ENCODE measurements at places on chromosomes 4 and X. TPM values are rescaled to one million over a fixed set of nuclear protein-coding genes. Genes with fewer than 3 reads are reported as not detected.

Gene MAGEA6
- not detected for total RNA-seq

DNA sequence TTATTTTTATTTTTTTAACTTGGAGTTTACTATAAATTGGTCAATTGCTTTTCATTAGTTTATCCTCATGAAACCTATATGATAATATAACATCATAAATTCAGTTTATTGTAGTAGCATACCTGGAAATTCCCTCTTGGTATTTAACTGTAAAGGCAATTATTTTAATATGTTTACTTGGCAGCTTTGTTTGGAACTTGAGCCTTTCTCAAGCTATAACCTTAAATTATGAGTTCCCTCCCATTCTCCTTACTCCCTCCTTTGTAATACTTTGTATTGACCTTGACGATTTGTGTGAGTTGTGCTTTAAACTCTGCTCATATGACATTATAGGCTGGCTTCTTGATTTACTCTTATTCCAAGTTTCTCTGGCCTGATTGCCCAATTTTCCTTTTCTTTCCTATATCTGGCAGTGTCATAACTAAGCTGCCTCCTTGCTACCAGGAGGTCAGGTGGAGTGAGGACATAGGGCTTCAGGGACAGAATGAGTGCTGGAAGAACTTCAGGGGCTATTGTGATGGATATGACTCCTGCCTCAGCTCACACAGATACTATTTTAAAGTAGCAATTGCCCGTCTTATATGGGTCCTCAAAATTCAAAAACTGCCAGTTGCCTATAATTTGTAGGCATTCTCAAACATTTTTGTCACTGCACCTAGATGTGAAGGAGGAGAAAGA, 77.7 kb downstream of the RAP1GDS1 start:
- no peaks in the 10 kb centered on the region for H3K36me3 ChIP-seq
- DNase-seq = no peak
- H3K27ac ChIP-seq = no peak overlapping the region
- H3K27me3 ChIP-seq = no peaks in the 10 kb centered on the region
- H3K4me3 ChIP-seq = no peak overlapping the region

DNA sequence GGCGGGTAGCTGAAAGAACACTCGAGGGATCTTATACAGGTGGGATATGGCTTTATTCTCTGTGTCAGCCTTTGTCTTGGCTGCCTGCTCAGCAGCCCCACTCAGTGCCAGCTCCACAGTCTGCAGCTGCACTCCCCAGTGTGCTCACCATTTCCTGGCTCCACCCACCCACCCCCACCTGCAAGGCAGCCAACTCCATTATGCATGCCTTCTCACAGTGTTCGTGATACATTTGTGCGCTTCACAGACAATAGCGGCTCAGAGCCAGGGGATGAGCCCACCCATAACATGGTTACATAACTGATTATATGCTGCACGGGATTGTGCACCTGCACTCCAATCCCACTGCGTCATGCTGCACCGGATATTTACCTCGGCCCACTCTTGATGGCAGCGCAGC, 8.8 kb upstream of the TMEM128 start:
- H3K36me3 ChIP-seq = no peaks in the 10 kb centered on the region
- H3K4me1 ChIP-seq = peaks cover 10% of the 10 kb centered on the region
- H3K27me3 ChIP-seq = no peaks in the 10 kb centered on the region
- no peak overlapping the region for H3K4me3 ChIP-seq

- H3K27ac ChIP-seq = no peak overlapping the region
- H3K4me1 ChIP-seq = no peaks in the 10 kb centered on the region
- H3K27me3 ChIP-seq = no peaks in the 10 kb centered on the region
- no peaks in the 10 kb centered on the region for H3K36me3 ChIP-seq
- no peak overlapping the region for H3K4me3 ChIP-seq
These were observed 51.8 kb upstream of the JADE1 start for GRCh38 chr4:128757712-128758111.

- no peak overlapping the region for H3K4me3 ChIP-seq
- DNase-seq = no peak
- H3K27ac ChIP-seq = no peak overlapping the region
These were observed 62.4 kb downstream of the ATXN3L start for GRCh38 chrX:13257223-13258051.

- no peaks in the 10 kb centered on the region for H3K4me1 ChIP-seq
- no peak for DNase-seq
- no peaks in the 10 kb centered on the region for H3K36me3 ChIP-seq
- H3K4me3 ChIP-seq = no peak overlapping the region
These were observed 194.3 kb upstream of the POF1B start for GRCh38 chrX:85573801-85574200.

Gene SPON2
- 47.9 TPM for total RNA-seq

DNA sequence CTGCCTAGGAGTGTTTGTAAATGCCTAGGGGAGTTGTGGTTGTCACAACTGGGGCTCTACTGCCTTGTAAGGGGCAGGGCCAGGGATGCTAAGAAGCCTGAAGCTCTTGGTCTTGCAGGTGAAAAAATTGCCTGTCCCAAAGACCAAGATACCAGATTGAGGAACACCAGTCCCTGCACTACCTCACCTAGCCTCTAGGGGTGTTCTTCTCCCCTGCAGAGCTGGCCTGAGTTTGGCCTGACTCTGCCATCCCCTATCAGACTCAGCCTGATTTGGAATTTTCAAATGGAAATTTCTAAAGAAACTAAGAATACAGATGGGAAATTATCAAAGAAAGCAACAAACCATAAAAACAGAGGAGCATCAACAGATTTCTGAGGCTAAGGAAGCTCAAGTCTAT, 90.4 kb downstream of the ZC4H2 start:
- no peaks in the 10 kb centered on the region for H3K36me3 ChIP-seq
- peak; percentile 11 for DNase-seq
- no peaks in the 10 kb centered on the region for H3K27me3 ChIP-seq
- no peaks in the 10 kb centered on the region for H3K4me1 ChIP-seq

- H3K27me3 ChIP-seq = no peaks in the 10 kb centered on the region
- no peak overlapping the region for H3K4me3 ChIP-seq
- no peak overlapping the region for H3K27ac ChIP-seq
- DNase-seq = no peak
- peaks cover 16% of the 10 kb centered on the region for H3K4me1 ChIP-seq
- no peaks in the 10 kb centered on the region for H3K36me3 ChIP-seq
These were observed 42.5 kb downstream of the LRBA start for GRCh38 chr4:150972592-150972991.

All from transverse colon (tissue), 4 donors.